ENCODE measurements at places on chromosomes 1 and 21. TPM values are rescaled to one million over a fixed set of nuclear protein-coding genes. Genes with fewer than 3 reads are reported as not detected.

Gene NBPF6
- 0.13 TPM for total RNA-seq

Gene IGSF21
- not detected for total RNA-seq

Gene AMY1C
- total RNA-seq: not detected

Gene CHIA
- total RNA-seq: not detected

Gene LCE6A
- not detected for total RNA-seq

All from MG63 (cell line).